SHP77 treated with DMSO at 0.1 percent for 48 hours (cell line): ENCODE measurements at places on chromosomes 5 and 9.

DNA sequence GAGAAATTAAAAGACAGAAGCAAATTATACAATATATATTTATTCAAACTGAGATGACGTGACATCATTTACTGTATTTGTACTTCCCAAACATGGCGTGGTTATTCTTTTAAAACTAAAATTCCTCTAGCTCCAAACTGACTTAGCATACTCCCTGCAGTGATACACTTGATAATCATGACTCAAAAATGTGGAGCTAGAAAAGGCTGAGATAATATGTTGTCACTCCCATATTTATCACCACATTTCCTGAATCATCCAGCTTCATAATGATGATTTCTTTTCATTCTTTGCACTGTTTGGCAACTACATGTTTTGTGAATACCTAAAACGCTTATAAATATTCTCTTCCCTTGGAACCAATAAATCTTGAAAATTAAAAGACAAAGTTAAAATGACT is 341.0 kb downstream of the EBF1 start:
- DNase-seq = no peak

DNA sequence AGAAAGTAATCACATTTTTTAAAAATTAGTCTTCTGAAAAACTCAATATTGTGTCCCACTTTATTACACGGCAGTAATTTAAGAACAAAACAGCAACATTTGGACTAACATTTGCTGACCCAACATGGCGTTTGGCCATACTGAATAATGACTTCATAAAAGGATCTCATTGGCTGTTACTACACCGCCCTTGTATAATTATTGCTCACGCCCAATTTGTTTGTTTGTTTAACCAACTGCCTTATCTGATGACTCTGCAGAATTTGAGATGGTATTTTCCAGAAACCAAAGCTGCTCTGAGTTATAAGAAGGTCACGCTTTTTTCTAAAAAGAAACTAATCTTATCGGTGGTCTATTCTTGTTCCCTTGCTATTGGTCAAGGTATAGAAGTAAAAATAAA is 200.2 kb upstream of the TARS1 start:
- DNase-seq = no peak

- no peak for DNase-seq
These were observed 139.8 kb upstream of the SMARCA2 start for GRCh38 chr9:1875251-1875851.

GRCh38 chr5:138541511-138542179 is 1.4 kb downstream of the ETF1 start:
- DNase-seq = no peak

GRCh38 chr9:14127656-14128055 is 186.3 kb downstream of the NFIB start:
- no peak for DNase-seq
